Endothelial cell of umbilical vein (primary cell): ENCODE measurements at places on chromosomes 7 and 10. TPM values are rescaled to one million over a fixed set of nuclear protein-coding genes. Genes with fewer than 3 reads are reported as not detected.

Gene MRLN
- not detected in 2 replicates for polyA plus RNA-seq

Gene PDE1C
- polyA plus RNA-seq = 0.75 and 0.90 TPM in 2 replicates

Gene SCIN
- polyA plus RNA-seq = 0.05 and 0.07 TPM in 2 replicates

Gene OR13A1
- not detected in 2 replicates for polyA plus RNA-seq

Gene TRIM73
- polyA plus RNA-seq = 0.89 and 1.6 TPM in 2 replicates

Gene ATRNL1
- not detected in 2 replicates for polyA plus RNA-seq

Gene OR2A42
- polyA plus RNA-seq = not detected in 2 replicates

Gene CRCP
- 9.9 and 14.2 TPM in 2 replicates for polyA plus RNA-seq

Gene AFAP1L2
- 0.53 and 0.90 TPM in 2 replicates for polyA plus RNA-seq

Gene CH25H
- polyA plus RNA-seq = 0.29 and 0.30 TPM in 2 replicates

Gene MXI1
- 2.7 and 3.0 TPM in 2 replicates for polyA plus RNA-seq

Gene SFRP4
- not detected in 2 replicates for polyA plus RNA-seq

Gene STRIP2
- polyA plus RNA-seq = 2.4 and 3.4 TPM in 2 replicates

Gene ODAD2
- polyA plus RNA-seq = 0.51 and 1.1 TPM in 2 replicates

Gene ACSM6
- polyA plus RNA-seq = not detected in 2 replicates

Gene SPDYE1
- not detected in 2 replicates for polyA plus RNA-seq

Gene ITGB8
- 2.9 and 3.4 TPM in 2 replicates for polyA plus RNA-seq

Gene TEX47
- polyA plus RNA-seq = not detected in 2 replicates

Gene SPDYE16
- 0.03 and 0.24 TPM in 2 replicates for polyA plus RNA-seq

Gene ATP6V1F
- polyA plus RNA-seq = 360 and 501 TPM in 2 replicates

Gene SAMD8
- 17.1 and 19.6 TPM in 2 replicates for polyA plus RNA-seq

Gene CALHM1
- not detected in 2 replicates for polyA plus RNA-seq

Gene HOXA11
- polyA plus RNA-seq = 10.4 and 10.8 TPM in 2 replicates

Gene TMEM140
- polyA plus RNA-seq = 17.9 and 21.9 TPM in 2 replicates

Gene OLAH
- polyA plus RNA-seq = 0.13 and 0.26 TPM in 2 replicates

Gene OR2A14
- polyA plus RNA-seq = not detected in 2 replicates

Gene PTPRE
- polyA plus RNA-seq = 36.8 and 37.3 TPM in 2 replicates

Gene CALML3
- polyA plus RNA-seq = not detected in 2 replicates

Gene ITPRID1
- not detected in 2 replicates for polyA plus RNA-seq

Gene PLCE1
- polyA plus RNA-seq = 0.01 and 0.02 TPM in 2 replicates

Gene FAM237B
- not detected in 2 replicates for polyA plus RNA-seq
